ENCODE measurements at places on chromosomes 16 and 17. TPM values are rescaled to one million over a fixed set of nuclear protein-coding genes. Genes with fewer than 3 reads are reported as not detected.

DNA sequence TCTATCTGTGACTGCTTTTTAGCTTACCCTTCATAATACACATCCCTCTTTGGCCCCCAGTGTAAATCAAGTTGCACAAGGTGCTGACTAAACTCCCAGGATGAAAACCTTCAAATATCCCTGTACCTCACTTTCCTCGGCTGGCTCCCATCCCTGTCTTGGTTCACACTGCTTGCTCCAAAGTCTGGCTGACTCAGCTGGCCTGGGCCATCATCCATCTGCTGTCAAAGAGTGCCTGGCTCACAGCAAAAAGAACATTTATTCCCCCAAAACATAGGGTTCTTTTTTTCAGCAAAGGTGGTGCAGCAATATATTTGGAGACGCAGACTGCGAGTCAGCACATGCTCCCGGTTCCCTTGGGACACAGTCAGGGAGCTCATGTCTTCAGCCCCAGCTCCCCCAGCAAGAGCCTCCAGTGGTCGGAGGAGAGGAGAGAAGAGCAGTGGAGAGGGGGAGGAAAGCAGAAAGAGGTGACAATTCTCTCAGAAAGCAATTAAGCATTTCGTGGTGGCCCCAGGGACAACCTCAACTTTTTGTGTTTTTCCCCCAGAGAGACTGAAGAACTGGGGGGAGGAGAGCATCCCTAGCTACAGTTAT is 26.1 kb downstream of the GPR142 start:
- ATAC-seq = no peak

DNA sequence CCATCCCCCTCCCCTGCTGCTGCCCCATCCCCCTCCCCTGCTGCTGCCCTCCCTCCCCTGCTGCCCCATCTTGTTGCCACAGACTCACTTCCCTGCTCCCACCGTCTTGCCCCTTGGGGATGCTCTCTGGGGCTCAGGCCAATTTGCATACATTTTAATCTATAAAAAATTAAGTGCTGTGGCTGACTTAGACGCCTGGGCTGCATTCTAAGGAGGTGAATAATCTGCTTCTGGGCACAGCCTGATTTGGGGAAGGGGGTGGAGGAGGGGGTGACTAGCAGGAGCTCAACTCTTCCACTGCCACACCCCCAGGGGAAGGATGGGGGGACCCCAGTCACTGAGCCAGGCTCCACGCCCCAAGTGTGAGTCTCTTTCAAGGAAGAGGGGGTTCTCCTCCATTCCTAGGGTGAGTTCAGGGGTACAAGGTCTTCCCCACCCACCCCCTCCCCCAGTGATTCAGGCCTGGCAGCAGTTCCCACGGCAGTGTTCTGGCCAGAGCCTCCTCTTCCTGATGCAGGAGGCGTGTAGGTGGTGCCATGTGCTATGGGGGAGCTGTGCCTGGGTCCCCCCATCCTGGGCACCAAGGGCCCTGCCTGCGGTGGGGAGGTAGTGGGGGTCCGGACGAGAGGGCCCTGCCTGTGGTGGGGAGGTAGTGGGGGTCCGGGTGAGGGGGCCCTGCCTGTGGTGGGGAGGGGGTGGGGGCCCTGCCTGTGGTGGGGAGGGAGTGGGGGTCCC is 5.0 kb downstream of the DPH1 start:
- peak; percentile 6 for ATAC-seq

DNA sequence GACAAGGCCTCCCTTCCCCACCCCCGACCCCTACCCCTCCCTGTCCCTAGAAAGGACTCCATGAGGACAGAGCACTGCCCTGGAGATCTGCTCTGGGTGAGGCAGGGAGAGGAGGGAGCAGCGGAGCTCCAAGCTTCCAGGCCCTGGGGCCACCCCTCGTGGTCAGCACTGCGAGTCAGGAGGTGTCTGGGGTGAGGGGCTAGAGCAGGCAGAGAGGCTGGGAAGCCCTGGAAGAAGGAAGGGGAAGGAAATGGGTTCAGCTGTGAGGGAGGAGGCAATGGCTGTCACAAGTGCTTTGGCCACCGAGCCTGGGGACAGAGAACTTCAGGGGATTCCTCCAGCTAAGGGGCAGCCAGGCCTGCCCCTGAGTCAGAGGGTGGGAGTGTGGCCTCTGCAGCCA is 28.2 kb upstream of the DNAI2 start:
- peak; percentile 38 for ATAC-seq

DNA sequence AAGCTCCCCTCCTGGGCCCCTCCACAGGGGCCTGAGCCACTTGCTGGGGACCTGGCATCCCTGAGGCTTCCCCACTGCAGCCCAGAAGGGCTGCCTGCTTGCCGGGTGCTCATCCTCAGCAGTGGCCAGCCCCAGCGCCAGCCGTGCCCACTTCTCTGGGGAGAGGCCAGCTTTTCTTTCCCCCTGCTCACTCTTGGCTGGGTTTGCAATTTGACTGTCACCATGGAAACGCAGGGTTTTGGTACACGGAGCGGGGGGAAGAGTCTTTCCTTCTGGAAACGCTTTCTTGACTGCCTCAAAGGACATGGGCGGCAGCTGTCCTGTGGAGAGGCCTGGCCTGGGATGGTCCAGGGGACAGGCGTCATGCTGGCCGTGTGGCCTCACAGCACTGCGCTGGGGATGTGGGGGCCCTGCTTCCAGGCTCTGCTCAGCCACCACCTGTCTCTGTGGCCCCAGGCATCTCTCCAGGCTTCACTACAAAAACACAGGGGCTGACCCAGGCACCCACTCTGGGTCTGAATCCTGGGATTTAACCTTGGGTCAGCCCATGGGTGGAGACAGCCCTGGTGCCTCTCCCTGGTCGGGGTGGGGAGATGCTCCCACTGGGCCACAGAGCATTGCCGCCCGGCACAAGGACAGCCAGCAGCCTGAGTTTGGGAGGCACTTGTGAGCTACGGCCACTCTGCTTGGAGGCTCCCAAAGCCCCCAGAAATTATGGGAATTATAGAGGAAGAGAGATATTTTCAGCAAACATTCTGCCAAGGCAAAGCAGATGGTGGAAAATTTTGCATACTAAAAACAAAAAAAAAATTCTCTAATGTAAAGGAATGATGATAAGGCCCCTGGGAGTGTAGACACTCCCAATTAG is 45.9 kb upstream of the DOC2B start:
- peak; percentile 79 for ATAC-seq

- ATAC-seq = no peak
These were observed 307.6 kb downstream of the ZFHX3 start for GRCh38 chr16:72740347-72740746.

- ATAC-seq = no peak
These were observed 30.9 kb upstream of the RPRML start for GRCh38 chr17:47009759-47010594.

GRCh38 chr16:4032768-4033167 is 83.5 kb downstream of the ADCY9 start:
- ATAC-seq = no peak

GRCh38 chr16:84617041-84617790 is 662 bp downstream of the COTL1 start:
- ATAC-seq = peak; percentile 6

GRCh38 chr16:2835638-2836493 is 5.8 kb downstream of the ZG16B start:
- ATAC-seq = no peak

GRCh38 chr17:39167476-39167875 is 1.5 kb upstream of the ARL5C start:
- ATAC-seq = no peak

- ATAC-seq = no peak
These were observed 64.8 kb downstream of the C16orf95 start for GRCh38 chr16:87252269-87252970.

- ATAC-seq = no peak
These were observed 41.4 kb upstream of the CIBAR2 start for GRCh38 chr16:85153656-85154091.

GRCh38 chr17:65039336-65039988 is 17.1 kb downstream of the GNA13 start:
- peak; percentile 93 for ATAC-seq

DNA sequence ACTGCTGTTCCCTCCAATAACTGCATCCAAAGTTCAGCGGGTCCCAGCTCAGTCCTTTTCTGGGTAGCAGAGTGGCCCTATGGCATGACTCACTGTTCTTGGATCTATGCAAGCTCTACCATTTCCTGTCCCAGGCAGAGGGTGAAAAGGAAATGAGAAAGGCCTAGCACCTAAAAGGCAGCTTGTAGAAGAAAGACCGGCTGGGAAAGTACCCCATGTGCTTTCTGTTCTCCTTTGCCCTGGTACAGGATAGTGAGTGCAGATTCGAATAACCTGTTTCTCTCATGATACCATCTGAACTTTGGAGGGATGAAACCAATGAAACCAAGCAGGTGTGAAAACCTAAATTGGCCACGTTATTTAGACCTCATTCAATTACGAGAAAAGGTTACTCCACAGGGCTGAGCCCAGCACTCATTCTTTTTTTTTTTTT is 12.7 kb upstream of the HASPIN start:
- no peak for ATAC-seq

DNA sequence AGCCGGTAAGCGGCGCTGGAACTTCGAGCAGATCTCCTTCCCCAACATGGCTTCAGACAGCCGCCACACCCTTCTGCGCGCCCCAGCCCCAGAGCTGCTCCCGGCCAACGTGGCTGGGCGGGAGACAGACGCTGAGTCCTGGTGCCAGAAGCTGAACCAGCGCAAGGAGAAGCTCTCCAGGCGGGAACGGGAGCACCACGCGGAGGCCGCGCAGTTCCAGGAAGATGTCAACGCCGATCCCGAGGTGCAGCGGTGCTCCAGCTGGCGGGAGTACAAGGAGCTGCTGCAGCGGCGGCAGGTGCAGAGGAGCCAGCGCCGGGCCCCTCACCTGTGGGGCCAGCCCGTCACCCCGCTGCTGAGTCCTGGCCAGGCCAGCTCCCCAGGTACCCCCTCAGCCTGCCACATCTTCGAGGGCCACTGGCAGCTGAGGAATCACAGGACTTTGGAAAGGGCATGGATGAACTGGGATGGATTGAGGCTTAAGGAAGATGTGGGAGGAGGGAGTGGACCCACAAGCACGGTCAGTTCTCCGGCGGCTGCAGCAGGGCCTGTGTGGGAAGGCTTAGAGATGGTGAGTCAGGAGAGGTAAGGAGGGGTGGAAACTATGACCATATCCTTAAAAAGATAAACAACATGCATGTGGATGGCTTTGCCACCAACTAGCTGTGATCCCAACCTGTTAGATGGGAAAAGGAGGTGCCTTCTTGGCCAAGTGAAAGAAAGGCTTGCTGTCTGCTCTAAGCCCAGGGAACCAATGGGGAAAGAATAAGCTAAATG is 3.4 kb upstream of the LLGL2 start:
- ATAC-seq = no peak

- ATAC-seq = no peak
These were observed 7.3 kb downstream of the MILR1 start for GRCh38 chr17:64455993-64456885.

DNA sequence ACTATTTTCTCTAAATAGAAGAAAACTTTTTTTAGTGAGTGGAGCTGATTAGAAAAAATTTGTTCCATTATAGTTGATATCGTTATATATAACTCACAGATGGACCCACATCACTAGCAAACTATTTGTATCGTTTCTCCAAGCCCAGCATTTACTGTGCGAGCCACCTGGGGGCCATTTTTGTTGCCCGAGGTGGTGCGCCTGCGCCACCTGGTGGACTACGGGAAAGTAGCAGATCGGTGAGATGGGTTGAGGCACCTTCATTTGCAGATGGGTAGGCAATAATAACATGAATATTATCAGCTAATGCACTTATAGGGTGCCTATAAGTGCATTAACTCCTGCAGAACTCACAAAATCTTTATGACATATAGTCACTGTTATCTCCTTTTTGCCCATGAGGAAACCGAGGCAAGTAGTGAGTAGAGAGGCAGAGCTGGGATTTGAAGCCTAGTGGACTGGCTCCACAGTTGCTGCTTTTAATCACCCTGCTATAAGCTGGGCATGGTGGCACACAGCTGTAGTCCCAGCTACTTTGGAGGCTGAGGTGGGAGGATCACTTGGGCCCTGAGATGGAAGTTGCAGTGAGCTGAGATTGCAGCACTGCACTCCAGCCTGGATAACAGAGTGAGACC is 23.2 kb upstream of the NTN1 start:
- ATAC-seq = peak; percentile 76

DNA sequence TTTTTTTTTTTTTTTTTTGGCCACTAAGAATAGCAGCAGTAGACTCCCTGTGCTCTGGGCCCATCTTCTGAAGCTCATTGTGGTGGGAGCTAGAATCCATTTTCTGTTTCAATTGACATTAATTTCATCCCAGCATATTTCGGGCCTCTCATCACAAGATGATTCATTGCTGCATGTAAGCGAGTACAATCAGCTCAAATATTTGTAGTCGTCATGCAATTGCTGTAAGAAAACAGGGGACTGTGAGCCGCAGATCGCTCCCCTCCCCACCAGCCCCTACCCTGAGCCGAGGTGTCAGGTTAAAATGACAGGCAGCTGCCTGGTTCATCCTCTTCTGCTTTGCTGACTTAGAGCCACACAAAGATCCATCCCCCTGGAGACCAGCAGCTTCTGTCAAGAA is 358.8 kb upstream of the CDH5 start:
- peak; percentile 55 for ATAC-seq

- no peak for ATAC-seq
These were observed 469.6 kb downstream of the SOX9 start for GRCh38 chr17:72590382-72590781.

DNA sequence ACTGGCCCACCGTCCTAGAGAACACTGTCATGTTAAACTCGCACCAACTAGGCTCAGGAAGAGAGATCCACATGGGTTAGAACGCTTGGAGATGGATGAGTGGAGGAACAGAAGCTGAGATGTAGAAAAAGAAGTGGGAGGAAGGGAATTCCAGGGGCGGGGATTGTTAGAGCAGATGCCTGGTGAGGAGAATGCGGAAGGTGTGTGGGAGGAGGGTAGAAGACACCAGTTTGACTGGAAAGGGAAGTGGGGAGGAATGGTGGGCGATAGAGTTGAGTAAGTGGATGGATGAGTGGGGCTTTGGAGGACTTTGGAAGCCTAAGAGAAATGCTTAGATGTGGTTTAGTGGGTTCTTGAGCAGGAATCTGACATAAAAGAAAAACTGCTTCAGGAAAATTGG is 37.4 kb downstream of the DHX38 start:
- no peak for ATAC-seq

DNA sequence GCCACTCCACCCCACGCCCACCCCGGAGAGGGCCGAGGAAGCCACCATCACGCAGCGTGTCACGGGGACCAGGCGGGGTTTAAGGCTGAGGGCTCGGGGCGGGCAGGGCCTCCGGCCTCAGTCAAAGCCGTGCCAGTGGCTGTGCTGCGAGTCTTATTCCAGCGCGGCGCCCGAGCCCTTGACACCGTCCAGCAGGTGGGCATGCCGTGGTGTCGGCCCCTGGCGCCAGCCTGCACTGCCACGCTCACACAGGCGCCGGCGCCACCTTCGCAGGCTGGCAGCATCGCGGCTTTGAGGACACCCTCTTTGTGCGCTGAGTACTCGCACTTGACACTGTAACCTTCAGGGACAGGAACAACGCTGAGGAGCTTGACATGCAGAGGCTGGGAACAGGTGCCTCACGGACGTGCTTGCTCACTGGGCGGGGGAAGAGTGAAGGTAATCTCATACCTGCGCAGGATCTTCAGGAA is 34.0 kb upstream of the ZNF629 start:
- ATAC-seq = no peak

- ATAC-seq = no peak
These were observed 167.3 kb upstream of the CDH5 start for GRCh38 chr16:66199189-66199588.

GRCh38 chr16:1532771-1533170 is 695 bp upstream of the TMEM204 start:
- ATAC-seq = no peak

- ATAC-seq = no peak
These were observed 16.5 kb downstream of the ANKRD11 start for GRCh38 chr16:89473791-89474414.

- ATAC-seq = no peak
These were observed at the start of gene MPRIP for GRCh38 chr17:17042384-17042736. Gene MPRIP (plus strand): TSS chr17:17042457. CDS start chr17:17042849, 392 bp downstream.

Gene MYLK3
- total RNA-seq = not detected

Gene PRSS22
- 0.54 TPM for total RNA-seq

Gene PLK1
- total RNA-seq = 3.3 TPM

Gene KRTAP2-1
- total RNA-seq = not detected

Gene RNF112
- not detected for total RNA-seq

Gene TAC4
- total RNA-seq = not detected

Data from motor neuron (in vitro differentiated cells).